ENCODE measurements at places on chromosomes 16 and 17.

DNA sequence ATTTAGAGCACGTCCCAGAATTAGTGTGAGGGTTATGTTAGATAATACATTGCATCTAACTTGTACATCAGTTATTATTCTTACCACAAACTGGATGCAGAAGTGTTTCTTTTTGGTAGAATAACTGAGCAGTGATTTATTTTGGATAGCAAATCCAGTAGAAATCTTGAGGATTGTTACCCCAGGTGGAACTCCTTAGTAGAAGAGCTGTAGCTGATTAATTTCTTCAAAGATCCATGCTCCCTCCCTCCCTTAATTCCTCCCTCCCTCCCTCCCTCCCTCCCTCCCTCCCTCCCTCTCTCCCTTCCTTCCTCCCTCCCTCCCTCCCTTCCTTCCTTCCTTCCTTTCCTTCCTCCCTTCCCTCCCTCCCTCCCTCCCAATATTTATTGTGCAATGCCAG is 337.7 kb downstream of the CA10 start:
- no peak for DNase-seq

DNA sequence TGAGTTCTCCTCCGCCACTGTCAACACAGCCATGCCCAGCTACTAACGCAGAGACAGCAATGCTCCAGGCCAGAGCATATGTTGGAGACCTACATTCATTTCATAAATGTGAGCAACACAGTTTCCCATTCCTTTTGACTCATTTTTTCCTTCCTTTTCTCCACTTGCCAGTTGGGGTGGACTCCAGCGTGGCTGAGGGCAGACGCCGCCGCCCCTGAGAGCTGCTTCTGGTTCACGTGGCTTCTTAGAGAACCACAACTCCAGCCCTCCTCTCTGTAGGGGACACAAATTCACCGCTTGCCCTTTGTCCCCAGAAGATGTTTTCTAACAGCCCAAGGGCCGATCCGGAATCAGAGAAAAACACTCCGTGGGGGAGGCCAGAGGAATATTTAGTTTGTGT is 45.8 kb upstream of the ZCCHC14 start:
- no peak for DNase-seq

GRCh38 chr17:6548034-6548433 is 8.3 kb downstream of the PITPNM3 start:
- DNase-seq, result no peak

DNA sequence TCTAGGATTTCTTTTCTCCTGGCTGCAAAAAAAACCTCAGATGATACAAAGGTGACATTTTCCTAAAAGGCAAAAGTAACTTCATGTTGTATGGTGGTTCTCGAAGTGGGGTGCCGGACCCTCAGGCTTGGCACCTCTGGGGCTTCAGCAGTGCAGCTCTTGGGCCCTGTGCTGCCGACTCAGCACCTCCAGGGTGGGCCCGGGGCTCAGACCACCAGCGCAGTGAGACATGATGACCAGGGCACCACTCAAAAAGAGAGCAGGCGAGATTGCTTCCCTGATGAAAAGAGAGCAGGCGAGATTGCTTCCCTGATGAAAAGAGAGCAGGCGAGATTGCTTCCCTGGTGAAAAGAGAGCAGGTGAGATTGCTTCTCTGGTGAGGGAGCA is 98.7 kb upstream of the ZNF750 start:
- no peak for DNase-seq

DNA sequence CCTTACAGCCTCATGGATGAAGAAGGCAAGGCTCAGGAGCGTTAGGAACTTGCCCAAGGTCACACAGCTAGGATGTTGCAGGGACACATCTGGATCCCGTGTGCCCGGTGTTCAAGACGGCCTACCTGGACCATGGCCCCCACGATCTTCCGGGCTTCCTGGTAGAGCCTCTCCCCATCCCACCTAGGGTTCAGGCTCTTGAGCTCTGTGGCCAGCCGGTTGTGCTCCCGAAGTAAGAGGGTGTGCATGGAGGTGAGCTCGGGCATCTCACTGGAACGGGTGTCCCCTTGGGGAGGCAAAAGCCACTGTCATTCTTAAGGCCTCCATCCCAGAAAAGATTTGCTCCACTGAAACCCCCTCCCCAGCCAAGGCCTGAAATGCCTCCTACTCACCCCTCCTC is 5.3 kb downstream of the MPO start:
- no peak for DNase-seq

- no peak for DNase-seq
Observed at GRCh38 chr17:17520599-17521232, 24.5 kb upstream of the RASD1 start.

- DNase-seq, result no peak
Observed at GRCh38 chr17:30217054-30217453, 18.4 kb downstream of the SLC6A4 start.

GRCh38 chr17:82240506-82241182 is 11.8 kb downstream of the SLC16A3 start:
- DNase-seq, result no peak

DNA sequence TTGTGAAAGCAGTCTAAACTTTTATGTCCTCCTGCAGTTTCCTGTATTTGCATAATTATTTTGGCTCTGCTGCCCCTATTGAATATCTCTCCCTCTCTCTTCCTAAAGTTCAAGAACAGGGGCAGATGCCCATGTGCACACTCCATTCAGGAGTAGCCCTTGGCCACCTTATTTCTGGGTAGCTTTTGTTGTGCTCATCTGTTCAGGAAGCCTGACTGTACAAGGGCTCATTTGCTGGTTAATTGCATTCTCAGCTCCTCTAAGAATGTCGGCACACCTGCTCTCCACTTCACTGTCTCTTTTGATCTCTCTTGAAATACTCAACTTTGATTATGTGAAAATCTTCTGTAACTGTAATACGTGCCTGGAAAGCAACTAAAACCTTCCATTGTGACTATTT is 1378.8 kb upstream of the CDH8 start:
- DNase-seq, result no peak

DNA sequence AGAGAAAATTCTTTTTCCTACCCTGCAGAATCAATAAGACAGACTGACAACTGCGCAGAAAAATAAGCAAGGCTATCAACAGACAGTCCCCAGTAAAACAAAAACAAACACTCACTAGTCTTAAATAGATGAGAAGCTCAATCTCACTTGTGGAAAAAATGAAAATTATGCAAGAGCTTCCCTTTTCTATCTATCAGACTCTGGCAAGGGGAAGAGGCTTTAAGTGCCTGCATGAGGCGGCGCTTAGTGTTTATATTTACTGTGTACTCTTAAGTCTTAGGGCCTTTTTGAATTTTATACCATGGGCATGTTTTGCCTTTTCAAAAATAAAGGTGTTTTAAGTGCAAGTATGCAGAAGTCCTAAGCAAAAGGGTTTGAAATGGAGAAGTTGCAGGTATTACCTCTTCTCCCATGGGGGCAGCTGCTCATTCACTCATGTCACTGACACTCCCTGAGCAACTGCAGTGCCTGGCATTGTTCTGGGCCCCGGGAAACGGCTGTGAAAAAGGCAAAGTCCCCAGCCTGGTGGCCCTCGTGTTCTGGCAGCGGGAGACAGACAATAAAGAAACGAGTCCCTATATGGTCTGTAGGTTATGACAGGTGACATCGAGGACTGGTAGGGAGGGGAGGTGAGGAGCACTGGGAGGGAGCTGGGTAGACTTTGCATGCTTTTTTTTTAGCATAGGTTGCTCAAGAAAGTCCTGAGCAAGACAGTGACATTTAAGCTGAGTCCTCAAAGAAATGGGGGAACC is 35.2 kb downstream of the HSBP1 start:
- no peak for DNase-seq

DNA sequence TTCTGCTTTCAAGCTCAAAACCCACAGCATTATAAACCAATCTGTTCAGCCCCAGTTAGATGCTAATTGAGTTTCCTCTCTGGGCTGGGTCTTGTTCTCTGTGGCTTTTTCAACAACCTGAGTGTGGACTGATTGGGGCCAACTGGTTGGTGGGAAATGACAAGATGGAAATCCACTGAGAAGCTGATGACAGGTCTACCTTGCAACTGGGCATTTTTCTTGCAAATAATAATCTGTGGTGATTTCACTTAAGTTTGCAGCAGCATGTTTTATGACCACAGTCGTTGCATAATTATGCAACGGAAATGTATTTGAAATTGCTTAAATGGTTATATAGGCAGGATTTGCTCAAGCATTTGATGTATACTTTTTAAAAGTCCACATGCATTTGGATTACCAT is 69.9 kb downstream of the AKAP1 start:
- no peak for DNase-seq

DNA sequence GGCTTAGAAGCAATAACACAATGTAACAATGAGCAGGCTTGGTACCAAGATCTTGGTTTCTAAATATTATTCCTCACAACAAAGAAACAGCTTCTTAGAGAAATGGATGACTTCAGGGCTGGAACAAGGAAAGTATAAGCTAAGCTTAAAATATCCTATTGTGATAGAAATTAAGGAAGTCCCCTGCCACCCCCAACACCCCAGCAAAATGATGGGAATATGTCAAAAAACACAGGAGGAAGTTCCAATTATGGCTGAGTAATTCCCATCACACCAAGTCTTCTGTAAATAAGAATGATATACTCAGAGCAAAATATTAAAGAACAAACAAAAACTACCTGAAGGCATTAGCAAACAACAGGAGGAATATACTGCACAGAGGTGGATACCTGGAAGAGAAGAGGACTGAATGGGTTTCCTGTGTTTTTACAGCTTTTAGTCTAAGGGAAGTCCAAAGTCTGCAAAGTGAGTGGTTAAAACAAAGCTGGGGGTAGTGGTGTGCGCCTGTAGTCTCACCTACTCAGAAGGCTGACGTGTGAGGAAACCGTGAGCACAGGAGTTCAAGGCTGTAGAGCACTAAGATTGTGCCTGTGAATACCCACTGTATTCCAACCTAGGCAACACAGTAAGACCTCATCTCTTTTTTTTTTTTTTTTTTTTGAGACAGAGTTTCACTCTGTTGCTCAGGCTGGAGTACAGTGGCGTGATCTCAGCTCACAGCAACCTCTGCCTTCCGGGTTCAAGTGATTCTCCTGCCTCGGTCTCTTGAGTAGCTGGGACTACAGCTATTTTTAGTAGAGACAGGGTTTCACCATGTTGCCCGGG is 17.1 kb upstream of the ATP6V0A1 start:
- DNase-seq, result no peak

DNA sequence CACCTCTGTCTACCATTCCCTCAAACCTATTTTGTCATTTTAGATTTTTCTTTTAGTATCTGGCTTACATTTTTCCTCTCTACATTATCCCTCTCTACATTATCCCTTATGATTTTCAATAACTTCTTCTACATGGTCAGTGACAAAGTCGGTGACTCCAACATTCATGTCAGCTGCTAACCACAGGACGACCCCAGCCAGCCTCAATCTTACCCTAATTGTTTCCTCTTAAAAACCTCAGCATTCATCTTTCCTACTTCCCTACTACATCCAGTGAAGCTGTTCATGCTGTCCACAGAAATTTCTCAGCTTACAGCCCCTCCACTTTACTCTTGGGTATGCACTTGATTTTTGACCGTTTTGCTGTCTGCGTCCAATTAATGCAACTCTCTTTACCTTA is 8.3 kb downstream of the MYH10 start:
- no peak for DNase-seq

GRCh38 chr17:42750739-42751344 is 6.0 kb upstream of the EZH1 start:
- DNase-seq, result no peak

DNA sequence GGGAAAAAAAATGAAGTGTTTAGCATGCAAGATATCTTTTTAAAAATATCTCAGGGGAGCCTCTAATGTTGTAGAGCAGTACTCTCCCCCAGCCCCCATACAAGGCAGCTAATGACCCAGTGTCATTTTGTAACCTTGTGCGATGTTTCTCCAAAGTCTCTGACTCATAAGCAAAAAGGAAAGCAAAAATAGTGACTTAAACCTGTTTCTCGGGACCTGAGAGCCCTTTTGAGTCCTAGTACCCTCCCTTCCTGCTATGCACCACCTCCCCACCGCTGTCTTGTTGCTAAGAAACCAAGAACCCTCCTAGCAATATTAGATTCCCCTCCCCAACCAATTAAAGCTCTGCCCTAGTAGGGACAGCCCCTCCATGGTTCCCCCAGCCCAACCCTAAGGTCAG is 2.8 kb downstream of the MYCBPAP start:
- DNase-seq, result no peak

- no peak for DNase-seq
Observed at GRCh38 chr17:49748791-49749190, 15.1 kb downstream of the FAM117A start.

GRCh38 chr16:48961546-48961945 is 320.1 kb downstream of the CBLN1 start:
- no peak for DNase-seq

- no peak for DNase-seq
Observed at GRCh38 chr16:1347962-1348361, 3.7 kb downstream of the TSR3 start.

DNA sequence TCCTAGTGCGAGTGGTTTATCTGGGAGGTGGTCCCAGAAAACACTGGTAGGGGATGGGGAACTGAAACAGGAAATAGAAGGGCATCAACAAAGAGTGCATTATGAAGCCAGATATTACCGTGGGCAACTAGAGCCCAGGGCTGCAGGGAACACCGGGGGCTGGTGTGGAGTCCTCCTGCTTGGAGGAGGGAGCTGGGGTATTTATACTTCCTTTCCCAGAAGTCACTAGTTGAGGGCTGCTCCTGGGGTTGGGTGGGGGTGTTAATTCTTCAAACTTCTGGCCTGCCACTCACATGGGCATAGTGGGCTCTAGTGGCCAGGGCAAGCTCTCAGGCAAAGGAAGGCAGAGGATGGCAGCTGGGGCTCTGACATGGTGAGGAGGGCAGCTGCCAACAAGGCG is 14.7 kb downstream of the LAT start:
- DNase-seq, result no peak

- peak; percentile 58 for DNase-seq
Observed at GRCh38 chr17:21287703-21288449, 3.4 kb downstream of the MAP2K3 start.

DNA sequence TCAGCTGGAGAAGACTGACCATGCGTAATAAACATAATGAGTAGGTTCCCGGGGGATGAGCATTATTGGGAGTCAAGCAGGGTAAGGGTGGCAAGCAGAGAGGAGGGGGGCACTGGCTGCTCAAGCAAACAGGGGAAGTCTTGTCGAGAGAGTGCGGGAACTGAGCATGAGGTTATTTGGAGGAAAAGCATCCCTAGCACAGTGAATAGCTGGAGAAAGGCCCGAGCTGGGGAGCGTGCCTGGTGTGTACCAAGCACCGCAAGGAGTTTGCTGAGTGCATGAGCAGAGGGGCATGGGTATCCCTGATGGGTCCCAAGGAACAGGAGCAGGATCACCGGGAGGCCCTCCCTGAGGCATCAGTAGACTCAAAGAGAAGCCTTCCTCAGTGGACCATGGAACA is 17.2 kb downstream of the CYTH1 start:
- DNase-seq, result no peak

- DNase-seq, result no peak
Observed at GRCh38 chr17:46979147-46979863, at the start of gene RPRML. TSS of gene RPRML (minus strand) at chr17:46979253. CDS start at chr17:46979007, 246 bp downstream.

DNA sequence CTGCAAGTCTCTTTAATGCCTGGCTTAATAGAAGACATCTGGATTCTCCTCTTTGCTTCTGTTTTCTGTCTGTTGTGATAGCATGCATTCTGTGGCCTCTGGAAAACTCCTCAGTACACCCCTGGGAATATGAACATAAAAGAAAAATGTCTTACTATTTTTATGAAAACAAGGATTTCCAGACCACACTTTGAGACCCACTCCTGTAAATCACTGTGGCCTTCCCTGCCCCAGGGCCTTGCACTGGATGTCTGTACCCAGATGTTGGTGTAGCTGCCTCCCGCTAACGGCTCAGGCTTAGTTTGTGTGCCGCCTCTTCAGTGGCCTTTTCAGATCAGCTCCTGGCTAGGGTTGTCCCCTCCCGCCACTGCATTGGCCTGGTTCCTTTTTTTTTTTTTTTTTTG is 126.6 kb downstream of the SOCS1 start:
- peak; percentile 94 for DNase-seq
